ENCODE measurements at places on chromosomes 16 and 17.

DNA sequence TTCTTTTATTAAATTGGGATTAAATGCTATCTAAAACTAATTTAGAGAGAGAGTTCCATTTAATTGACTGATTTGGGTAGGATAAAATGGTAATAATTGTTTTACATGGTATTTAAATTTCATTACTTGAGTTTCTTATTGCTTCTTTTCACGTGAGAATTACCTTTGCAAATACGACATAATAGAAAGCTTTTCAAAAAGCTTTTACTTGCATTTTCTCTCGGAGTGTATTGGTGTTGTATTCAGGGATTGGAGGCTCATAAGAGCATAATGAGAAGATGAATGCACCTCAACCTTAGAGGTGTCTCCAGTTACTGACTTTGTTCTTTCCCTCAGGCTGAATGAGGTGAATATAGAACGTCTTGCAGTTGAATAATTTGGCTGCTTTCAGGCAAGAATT lies 67.4 kb upstream of the CPHXL start:
- DNase-seq: no peak

DNA sequence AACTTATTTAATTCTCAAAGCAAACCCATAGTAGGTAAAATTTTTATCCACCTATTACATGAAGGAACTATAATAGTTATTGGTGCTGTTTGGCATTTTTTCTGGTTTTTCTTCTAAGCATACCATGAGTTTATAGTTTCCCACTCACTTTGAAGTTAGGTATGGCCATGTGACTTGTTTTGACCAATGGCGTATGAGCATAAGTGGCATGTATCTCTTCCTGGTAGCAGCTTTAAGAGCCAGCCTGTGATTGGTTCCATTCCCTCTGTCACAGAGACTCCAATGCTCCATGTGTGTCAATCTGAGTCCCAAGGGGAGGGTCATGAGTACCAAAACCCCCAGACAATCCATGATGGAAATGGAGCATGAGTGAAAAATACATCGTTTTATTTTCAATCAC lies 282.9 kb upstream of the N4BP1 start:
- DNase-seq: no peak

GRCh38 chr17:74147056-74147835 lies 56.2 kb upstream of the RPL38 start:
- DNase-seq: no peak

DNA sequence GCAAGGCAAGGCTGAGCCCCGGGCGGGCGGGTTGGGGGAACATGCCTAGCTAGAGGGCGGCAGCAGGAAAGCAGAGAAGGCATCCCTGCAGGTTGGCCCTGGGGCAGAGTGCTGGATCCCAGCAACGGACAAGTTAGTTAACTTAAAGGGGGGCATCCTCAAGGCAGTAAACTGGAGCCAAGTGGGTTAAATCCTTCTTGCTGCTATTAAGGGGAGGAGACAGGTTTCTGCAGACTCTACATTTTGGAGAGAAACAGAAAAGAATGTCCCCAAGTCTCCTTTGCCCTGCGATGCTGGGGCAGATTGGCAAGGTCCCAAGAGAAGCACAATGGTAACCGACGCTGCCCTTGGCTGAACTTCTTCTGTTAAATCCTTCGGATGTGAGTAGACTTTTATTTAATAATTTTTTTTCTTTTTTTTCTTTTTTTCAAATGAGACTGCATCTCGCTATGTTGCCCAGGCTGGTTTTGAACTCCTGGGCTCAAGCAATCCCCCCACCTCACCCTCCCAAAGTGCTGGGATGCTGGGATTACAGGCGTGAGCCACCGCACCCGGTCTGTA lies 14.0 kb downstream of the ATP5PD start:
- DNase-seq: no peak

GRCh38 chr17:42775534-42776098 lies 2.4 kb downstream of the VPS25 start:
- no peak for DNase-seq

DNA sequence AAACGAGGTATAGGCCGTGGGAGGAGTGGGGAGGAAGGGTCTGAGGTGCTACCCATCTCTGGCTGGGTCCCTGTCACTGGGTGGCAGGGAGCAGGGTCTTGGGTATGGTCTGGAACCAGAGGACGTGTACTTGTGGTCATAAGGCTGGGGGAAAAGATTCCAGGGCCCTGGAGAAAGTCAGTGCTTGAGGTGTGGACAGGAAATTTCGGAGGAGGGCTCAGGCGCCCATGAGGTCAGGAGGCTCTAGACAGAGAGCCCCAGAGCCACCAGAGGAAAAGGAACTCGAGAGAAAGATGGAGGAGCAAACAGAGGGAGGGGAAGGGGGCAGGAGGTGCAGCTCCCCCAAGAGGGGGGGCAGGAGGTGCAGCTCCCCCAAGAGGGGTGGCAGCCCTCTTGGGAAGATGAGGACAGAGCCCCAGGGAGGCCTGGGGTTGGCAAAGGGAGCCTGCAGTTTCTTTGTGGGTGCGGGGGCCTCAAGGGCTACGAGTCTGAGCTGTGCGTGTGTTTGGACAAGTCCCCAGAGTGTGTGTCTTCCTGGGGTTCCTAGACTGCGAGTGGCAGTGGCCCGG lies 683 bp upstream of the SLC7A6 start:
- DNase-seq: no peak

DNA sequence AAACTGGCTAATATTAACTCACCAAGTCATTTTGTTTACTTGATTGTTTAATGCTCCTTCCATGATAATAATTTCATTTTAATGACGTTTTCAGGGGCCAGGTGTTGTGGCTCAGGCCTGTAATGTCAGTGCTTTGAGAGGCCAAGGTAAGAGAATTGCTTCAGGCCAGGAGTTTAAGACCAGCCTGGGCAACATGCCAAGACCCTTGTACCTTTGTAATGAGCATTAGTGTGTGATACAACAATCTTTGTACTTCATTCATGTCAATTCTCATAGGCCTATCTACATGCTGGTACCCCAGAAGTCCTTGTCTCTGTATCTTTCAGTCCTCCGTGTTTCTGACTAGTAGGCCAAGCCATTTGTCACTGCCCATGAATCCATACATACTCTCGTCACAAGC lies 296.9 kb downstream of the ZFHX3 start:
- DNase-seq: no peak

DNA sequence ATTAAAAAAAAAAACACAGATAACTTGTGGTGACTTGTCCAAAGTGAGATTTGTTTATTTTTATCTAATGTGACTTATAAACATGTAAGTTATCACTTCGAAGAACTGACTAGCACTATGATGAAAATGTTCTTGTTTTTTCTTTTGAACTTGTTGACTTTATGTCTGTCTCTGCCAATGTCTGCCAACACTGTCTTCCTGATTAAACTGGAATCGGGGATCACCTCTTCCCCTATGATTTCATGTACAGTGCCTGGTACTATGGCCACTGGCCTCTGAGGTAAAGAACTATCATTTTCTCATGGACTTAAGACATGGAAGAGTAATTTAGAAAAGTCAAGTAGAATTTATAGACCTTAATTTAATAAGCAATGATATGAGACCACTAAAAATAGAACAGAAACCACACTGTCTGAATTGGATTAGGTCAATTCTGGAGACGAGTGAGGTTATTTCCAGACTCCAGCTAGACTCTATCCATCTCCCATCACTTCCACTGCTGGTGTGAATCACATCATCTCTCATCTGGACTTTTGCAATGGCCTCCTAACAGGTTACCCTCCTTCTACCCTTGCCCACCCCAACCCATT lies 8.9 kb downstream of the C17orf78 start:
- no peak for DNase-seq

DNA sequence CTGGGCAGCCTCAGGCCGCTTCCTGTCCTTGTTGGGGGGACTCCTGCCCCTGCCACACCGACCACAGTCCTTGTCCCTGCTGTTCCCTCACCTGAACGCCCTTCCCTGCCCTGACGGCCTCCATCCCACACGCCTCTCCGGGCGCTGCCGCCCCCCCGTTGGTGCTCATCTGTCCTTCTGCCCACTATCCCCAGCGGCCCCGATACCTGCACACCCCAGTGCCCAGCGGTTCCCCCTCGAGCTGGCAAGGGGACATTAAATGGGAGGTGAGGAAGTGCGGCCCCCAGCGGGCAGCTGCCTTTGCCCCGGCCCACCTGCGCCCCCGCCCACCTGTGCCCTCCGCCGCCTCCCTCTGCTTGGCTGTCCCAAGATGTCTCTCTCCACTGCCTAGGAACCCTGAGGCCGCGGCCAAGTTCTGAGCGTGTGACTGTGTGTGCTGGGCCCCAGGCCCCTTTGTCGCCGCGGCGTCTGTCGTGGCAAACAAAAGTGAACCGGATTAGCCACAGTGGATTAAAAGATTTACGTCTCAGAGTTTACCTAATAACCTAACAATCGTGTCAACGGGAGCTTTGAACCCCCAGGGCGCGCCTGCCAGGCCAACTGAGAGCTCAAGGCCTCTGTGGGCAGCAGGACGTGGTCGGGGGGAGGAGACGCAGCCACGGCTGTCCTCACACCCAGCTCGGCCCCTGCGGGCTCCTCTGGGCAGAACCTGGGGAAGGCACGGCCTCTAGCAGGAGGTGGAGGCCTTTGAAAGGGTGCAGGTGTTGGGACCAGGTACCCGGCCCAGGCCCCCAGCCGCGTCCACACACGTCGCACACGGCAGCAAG lies 7.6 kb upstream of the AXIN1 start:
- no peak for DNase-seq

- DNase-seq: no peak
Measured at GRCh38 chr17:76383546-76384221, 725 bp upstream of the SPHK1 start.

- DNase-seq: no peak
Measured at GRCh38 chr16:71726476-71727315, 2.2 kb upstream of the PHLPP2 start.

DNA sequence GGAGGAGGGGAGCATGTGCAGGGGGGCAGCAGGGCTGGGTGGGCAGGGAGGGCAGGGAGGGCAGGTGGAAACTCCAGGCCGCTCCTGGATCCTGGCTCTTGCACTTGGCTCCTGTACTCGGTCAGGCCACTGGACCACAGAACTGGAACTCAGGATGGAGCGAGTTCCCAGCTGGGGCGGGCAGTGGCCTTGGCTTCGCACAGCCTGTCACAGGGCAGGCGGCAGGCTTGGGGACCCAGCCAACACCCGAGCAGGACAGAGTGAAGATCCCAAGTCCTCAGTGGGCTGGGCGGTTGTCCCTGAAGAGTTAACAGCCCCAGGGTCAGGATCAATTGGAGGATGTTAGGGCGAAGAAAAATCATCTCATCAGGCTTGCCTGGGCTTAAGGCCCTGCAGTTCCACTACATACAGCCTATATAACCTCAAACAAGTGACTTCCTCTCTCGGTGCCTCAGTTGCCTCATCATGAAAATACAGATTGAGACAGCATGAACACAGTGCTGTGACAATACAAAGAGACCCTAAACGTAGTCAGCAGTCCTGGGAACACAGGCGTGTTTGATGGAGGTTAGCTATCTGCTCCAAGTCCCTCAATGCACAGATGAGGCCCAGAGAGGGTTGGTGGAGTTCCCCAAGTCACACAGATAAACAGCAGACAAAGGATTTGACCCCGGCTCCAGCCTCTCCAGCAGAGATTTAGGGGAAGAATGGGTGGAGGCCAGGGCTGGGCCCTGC lies 21.9 kb downstream of the ZNF423 start:
- DNase-seq: no peak

DNA sequence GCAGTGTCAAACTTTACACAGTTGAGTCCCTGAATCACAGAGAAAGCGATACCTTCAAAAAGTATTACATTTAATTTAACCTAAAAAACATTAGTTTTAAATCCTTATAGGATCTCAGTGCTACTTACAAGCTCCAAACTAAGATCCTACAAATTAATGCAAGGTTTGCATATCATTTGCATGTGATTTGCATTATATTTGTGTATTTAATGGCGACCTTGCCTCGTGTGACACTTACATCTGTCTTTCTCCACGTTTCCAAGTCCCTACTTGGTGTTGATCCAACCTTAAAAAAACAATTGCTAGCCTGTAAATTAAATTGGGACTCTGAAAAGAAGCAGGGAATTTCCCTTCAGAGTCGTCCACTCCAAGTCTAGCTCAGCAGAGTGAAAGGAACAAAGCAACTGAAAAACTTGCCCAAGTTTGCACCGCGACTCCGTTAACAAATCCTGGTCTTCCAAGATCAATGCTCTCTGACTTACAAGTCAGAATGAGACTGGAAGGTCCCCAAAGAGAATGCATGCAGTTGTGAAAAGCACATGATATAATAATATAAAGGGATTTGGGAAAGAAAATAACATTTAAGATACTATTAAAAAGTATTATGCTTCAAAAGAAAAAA lies 739 bp upstream of the FAM117A start:
- no peak for DNase-seq

DNA sequence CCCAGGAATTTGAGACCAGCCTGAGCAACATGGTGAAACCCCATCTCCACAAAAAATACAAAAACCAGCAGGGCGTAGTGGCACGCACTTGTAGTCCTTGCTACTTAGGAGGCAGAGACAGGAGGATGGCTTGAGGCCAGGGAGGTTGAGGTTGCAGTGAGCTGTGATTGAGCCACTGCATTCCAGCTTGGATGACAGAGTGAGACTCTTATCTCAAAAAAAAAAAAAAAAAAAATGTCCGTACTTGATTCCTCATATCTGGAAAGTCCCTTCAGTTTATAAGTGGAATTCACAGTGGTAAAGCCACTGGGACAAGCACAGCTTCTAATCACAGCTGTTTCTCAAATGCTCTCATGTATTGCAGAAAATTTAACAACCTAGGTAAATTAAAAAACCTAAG lies 78.6 kb upstream of the CREBBP start:
- DNase-seq: no peak

DNA sequence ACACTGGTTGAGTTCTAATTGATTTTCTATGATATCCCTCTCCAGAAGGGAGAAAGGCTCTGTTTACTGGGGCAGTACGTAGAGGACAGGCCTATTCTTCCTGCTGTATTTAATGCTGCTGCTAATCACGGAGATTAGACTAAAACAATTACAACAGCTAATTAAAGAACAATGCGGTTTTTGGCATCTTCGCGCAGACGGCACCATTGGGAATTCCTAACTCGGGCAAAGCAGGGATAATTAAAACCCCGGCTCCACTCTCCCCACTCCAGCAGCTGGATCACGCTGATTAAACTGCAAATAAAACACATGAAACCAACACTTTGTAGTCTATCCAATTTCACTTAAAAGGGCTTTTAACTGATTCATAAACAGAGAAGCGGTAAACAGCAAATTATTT lies 147.6 kb downstream of the XYLT1 start:
- no peak for DNase-seq

DNA sequence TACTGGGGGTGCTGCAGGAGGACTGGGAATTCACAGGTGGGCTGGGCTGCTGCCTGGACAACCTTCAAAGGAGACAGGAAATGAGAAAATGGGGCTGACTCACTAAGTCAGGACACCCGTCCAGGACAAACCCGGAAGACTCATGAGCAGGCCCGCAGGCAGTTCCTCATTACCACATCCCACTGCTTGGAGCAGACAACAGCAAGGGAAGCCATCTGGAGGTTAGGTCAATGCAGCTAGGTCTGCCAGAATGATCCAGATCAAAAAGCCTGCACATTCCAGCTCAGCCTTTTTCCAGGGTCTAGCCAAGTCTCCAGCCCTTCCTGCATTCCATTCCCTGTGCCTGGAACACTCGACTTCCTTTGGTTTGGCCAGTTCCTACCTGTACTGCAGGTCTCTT lies 536.5 kb upstream of the CDH11 start:
- no peak for DNase-seq

GRCh38 chr17:58533616-58534188 lies 19.3 kb upstream of the MTMR4 start:
- no peak for DNase-seq
